ENCODE measurements at places on chromosomes 1 and 21.

- no peak for DNase-seq
Observed at GRCh38 chr21:38830671-38831525, 25.2 kb downstream of the ETS2 start.

DNA sequence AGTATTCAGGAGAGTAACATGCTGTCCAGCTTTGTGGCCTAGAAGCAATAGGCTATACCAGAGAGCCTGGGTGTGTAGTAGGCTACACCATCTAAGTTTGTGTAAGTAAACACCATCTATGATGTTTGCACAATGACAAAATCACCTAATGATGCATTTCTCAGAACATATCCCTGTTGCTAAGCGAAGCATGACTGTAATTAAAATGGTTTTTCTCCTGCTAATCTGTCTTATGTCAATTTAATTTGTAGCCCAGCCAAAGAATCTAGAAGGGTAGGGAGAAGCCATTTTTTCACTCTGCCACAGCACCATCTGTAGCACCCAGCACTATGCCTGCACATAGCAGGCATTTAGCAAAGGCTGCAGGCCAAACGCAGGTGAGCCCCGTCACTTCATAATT lies 2.0 kb upstream of the TTC24 start:
- no peak for DNase-seq

DNA sequence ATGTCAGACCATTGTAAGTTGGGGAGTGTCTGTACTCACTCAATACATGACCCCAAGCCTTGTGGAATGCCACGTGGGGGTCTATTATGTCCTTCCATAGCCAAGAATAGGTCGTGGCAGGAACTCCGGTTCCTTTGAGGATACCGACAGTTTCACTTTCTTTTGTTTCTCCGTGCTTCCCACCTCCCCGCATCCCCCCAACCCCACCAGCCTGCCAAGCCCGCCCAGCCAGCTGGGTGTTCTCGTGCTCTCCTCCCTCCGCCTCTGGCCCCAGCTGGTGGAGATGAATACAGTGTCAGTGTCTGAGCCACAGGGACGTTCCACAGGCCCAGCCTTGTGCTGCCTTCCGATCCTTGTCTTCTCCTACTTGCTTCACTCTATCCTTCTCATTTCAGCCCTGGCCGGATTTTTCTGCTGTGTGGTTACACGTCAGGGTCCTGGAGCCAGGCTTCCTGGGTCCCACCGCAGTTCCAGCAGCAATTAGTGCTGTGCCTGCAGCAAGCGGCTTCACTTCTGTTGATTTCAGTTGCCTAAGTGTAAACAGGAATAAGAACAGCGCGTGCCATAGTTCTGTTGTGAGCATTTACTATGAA lies 4.1 kb upstream of the AGTRAP start:
- DNase-seq: no peak

DNA sequence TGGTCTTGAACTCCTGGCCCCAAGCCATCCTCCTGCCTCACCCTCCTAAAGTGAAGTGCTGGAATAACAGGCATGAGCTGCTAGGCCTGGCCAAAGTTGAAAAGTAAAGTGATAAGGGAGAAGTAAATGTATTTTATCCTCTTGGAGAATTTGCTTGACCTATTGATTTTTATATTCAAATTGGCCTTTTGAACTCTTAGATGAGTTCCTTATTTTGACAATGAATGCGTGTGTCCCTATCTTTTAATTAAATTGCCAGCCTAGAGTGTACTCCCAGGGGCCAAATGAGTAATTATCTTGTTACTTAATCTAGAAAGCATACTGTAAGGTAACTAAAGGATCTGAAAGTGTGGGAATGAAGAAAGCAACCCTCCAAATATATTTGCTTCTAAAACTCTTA lies 11.4 kb downstream of the RNF11 start:
- no peak for DNase-seq

- no peak for DNase-seq
Observed at GRCh38 chr1:160711602-160712311, at the start of gene CD48. TSS of gene CD48 (minus strand) at chr1:160711822. CDS start at chr1:160711763, 59 bp downstream.

GRCh38 chr1:89165811-89166210 lies 10.0 kb downstream of the GBP7 start:
- DNase-seq: no peak

DNA sequence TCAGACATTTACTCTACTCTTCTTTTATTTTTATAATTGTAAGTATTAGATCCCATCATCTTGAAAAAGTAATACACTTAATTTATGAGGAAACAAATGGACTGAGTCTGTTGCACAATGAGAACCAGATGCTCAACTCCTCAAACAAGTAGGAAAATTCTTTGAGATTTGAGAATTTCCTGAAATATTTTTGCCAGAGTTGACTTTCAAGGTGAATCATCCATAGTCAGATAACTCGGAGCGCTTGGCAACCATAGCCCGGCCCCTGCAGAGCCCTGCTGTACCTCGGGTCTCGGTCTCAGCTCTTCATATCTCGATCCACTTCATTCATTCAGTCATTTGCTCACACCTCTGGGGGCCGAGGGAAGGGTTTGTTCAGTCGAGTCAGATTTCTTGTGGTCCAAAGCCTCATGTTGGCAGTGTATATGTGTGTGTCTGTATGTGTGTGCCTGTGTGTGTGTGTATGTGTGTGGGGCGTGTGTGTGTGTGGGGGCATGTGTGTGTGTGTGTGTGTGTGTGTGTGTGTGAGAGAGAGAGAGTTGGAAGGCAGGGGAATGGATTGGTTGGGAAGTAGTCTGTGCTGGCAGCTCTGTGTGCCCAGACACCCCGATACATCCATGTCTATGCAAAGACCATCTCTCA lies 18.1 kb upstream of the PCP4 start:
- no peak for DNase-seq

DNA sequence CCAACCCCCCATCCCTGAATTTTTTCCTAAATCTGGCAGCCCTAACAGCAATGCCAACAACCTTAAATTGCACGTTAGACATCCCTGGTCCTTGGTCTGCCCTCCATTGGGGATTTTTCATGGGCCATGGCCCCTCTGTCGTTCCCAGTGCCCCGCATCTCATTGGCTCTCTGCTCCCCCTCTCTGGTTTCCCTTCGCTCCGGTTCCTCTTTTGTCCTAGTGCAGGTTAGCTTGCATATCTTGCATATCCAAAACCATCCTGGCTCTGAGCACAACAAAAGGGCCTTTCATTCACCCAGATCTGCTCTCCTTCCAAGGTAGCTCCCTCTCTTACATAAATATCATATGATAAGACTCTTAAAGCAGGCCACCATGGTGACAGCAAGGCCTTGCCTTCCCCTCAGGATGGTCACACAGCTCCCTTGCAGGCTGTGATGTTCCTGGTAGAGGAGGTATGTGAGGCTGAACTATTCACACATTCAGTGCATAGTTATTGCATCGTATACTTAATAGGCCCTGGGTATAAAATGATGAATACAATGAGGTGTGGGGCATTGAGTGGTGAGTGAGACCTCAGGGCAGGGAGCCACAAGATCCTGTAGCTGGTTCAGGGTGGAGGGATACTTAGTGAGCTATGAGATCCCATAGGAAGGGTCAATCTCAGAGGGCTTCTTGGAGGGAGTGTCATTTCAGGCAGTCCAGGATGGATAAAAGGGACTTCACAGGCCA lies 45.2 kb downstream of the TENT5C start:
- no peak for DNase-seq

DNA sequence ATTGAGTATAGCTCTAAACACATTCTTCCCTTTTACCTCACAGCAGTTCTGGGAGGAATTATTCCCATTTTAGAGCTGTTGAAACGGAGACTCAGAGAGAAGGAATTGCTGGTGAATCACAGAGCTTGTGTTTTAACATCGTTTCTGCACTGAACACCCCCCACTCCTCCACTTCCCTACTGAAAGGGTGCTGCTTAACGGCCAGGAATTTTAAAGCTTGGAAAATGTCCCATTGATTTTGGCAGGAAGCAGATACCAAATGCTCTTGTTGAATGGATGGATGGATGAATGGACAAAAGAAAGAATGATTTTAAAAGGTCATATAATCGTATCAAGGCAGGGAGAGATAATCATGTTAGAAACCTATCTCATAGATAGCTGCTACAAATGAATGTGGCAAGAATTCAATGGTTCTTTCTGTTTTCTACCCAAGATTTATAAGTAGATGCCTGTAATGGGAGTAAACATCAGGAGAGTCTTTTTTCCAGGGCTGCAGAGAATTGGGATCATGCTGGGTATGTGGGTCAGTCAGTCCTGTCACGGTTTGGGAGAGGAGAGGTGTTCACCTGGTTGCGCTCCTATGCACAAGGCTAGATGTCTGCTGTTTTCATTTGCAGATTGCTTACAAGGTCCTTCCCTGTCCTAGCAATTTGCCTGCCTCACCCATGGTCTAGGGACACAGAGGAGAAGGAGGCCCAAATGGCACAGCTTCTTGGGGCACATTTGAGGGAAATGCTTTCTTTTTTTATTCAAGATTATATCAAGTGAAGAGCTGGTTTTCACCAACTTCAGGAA lies 19.0 kb downstream of the FAM163A start:
- no peak for DNase-seq

GRCh38 chr1:204623365-204623893 lies 62.1 kb downstream of the LRRN2 start:
- no peak for DNase-seq

DNA sequence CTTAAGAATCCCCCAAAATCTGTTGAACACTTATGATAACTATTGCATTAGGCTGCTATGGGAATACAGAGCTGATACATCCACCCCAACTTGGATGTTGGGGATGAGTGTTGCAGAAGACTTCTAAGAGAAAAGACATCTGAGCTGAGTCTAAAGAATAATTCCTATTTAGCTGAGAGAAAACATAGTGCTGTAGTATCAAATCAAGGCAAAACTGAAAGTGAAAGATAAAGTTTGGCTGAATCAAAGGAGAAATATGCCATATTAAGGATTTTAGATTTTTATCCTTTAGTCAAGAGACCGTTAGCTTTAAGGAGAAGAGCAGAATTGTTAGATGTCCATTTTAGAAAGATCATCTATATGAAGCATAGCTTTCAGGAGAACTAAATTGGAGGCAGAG lies 726.9 kb upstream of the PTBP2 start:
- DNase-seq: no peak

GRCh38 chr1:91759076-91759475 lies 126.9 kb downstream of the TGFBR3 start:
- DNase-seq: no peak

GRCh38 chr1:52677076-52677806 lies 20.9 kb downstream of the COA7 start:
- no peak for DNase-seq

DNA sequence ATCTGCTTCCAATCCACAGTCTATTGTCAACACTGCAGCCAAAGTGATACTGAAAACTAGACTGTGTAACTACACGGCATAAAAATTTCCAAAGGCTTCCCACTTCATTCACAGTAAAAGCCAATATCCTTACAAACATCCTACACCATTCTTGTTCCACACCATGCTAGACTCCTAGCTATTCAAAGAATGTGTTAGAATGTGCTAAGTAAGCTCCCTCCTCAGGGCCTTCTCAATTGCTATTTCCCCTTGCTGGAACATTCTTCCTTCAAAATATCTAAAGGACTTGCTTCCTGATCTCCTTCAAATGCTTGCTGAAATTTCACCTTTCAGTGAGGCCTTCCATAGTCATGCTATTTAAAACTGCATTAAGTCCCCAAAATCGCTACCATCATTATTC lies 228.1 kb downstream of the AKT3 start:
- DNase-seq: no peak

- no peak for DNase-seq
Observed at GRCh38 chr1:118032883-118033282, 103.3 kb downstream of the WDR3 start.

- DNase-seq: no peak
Observed at GRCh38 chr1:10295481-10296085, 85.2 kb downstream of the KIF1B start.

DNA sequence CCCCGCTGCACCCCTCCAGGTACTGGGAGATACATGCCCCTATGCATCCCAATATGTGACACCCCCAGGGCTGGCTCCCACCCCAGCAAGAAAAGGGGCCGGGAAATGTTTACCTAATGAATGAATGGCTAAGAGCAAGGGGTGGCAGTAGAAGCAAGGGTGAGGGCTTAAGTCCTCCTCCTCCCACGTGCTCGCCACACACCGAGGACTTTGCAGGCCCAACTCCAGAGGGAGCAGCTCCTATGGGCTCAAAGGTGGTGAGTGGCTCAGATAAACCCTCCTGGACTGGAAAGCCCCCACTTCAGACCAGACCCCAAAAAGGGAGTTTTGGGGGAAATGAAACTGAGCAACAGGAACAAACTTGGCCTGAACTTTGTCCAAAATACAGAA lies 11.4 kb downstream of the SLC45A3 start:
- DNase-seq: peak; percentile 23

- no peak for DNase-seq
Observed at GRCh38 chr1:110155878-110156522, 5.7 kb downstream of the SLC6A17 start.

All from bone marrow (tissue), 2 donors.